ENCODE measurements at places on chromosomes 12 and 14.

DNA sequence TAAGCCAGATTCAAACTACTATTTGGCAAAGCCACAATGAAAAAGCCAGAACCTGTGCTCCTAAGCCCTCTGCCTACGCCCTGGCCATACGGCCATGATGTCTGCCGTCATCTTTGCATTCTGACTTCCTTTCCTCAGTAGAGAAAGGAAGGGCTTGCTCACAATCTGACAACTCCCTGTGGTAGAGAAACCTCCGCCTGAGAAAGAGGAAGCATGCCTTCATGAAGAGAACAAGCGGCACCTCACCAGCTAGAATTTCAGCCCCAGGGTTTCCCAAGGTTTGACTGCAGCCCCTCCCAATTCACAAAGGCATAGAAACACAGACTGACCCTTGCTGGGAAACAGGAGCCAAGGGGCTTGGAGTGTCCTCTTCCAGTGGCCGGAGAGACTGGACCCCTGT, 25.7 kb downstream of the TEP1 start:
- DNase-seq = no peak

DNA sequence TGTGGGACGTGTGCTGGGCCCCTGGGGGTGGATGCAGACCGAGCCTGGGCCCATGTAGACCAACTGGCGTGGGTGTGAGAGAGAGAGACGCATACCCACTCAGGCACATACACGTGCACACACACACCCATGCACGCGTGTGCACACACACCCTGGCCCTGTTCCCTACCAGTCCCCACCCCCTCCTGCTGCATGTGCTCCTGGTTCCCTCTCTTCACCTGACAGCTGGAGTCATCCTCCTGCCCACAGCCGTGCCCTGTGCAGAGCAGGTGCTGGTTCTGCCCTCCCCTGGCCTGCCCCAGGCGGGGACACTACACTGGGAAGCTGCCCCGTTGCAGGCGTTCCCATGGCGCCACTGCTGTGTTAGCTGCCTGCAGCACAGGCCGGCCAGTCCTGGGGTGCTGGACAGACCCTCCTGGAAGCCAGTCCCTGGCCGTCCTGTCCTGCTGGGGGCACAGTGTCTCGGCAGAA, 18.5 kb downstream of the PACS2 start:
- DNase-seq = no peak

GRCh38 chr12:54052438-54053002, 1.1 kb upstream of the HOXC4 start:
- DNase-seq = peak; percentile 55

DNA sequence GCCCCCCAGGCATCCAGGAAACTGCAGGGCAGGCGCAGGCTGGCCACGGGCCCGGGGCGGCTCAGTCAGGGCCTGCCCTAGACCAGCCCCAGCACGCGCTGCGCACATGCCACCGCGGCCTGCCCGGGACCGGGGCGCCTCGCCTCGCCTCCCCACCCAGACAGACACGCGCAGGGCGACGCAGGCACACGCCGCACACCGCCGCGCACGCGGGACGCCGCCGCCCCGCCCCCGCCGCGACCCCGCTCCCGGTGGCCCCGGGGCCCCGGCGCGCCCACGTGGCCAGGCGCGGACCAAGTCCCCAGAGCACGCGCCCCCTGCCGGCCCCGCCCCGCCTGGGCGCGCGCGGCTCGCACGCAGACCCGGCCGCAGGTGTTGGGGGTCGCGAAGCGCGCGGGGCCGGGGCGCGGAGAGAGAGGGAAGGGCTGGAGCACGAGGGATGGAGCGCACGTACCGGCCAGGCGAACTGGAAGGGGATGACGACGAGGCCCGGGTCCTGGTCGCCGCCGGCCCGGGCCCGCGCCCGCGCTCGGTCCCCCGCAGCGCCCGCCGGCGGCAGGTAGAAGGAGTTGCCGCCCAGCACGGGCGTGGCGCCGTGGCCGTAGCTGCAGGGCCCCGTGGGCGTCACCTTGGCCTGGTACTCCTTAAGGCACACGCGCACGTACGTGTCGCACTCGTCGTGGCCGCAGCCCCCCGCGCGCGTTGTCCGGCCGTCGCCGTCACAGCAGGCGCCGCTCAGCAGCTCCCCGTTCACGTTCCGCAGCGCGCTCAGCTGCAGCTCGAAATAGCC, 1.1 kb downstream of the JAG2 start:
- DNase-seq = no peak

GRCh38 chr14:78005325-78005724, 164.8 kb upstream of the NRXN3 start:
- no peak for DNase-seq

- no peak for DNase-seq
Measured at GRCh38 chr14:56131865-56132833, 13.9 kb downstream of the PELI2 start.

- no peak for DNase-seq
Measured at GRCh38 chr12:21559855-21560569, 33.9 kb downstream of the SPX start.

DNA sequence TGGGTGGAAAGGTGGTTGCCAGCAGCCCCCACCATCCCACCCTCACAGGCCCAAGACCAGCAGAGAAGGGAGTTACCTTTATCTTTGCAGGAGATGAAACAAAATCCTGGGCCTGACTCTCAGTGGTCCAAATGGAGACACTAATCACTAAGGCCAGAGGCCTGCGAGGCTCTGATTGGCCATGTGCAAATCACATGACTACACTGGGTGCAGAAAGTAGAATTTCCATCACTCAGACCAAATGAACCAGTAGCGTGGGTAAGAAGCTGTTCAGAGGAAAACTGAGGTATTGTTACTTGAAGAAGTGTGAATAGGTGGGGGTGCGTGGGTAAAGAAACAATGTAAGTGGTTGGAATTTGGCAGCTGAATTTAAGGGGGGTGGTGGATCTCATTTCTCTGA, 20.2 kb upstream of the PPP1CC start:
- DNase-seq = no peak

- no peak for DNase-seq
Measured at GRCh38 chr12:46493150-46493833, 120.7 kb upstream of the SLC38A2 start.

GRCh38 chr14:54675236-54676128, 108.6 kb downstream of the SAMD4A start:
- DNase-seq = no peak

- peak; percentile 33 for DNase-seq
Measured at GRCh38 chr12:109779382-109779781, 53.8 kb downstream of the TRPV4 start.

DNA sequence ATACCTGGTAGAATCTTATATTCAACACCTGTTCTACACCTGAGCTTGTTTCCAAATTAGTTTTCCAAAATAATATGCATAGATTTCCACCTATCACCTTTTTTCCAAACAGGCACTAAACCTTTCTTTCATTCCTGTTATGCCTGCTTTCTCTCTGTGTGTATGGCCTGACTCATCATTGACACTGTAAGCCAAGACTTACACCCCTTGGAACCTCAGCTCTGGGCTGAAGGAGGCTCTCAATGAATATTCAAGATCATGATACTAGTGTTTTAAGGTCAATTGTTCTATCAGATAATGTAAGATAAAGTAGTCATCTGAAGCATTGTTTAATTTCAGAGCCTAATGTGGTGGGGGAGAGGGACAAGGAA, 1193.3 kb downstream of the FLRT2 start:
- no peak for DNase-seq

- no peak for DNase-seq
Measured at GRCh38 chr14:38727731-38728130, 375.3 kb downstream of the SEC23A start.

- no peak for DNase-seq
Measured at GRCh38 chr14:46574221-46574977, 77.2 kb downstream of the RPL10L start.

DNA sequence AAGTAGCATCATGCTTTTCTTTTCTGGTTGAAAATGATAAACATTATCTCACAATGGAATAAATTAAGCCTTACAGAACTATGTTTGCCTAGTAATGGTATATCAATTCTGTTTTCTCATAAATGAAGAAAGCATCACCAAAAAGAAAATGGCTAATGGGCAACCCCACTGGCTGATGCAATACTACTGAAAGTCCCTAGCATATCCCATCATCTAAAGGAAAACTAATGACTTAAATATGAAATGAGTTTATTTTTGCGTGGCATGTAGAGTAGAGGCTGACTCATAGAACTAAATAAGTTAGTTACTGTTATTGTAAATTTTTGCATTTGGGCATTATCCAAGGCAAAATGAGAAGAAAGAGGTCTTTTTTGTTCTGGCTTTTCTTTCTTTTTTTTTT, 1156.3 kb upstream of the SEL1L start:
- DNase-seq = no peak

GRCh38 chr12:94702696-94703095, 52.3 kb upstream of the TMCC3 start:
- no peak for DNase-seq

DNA sequence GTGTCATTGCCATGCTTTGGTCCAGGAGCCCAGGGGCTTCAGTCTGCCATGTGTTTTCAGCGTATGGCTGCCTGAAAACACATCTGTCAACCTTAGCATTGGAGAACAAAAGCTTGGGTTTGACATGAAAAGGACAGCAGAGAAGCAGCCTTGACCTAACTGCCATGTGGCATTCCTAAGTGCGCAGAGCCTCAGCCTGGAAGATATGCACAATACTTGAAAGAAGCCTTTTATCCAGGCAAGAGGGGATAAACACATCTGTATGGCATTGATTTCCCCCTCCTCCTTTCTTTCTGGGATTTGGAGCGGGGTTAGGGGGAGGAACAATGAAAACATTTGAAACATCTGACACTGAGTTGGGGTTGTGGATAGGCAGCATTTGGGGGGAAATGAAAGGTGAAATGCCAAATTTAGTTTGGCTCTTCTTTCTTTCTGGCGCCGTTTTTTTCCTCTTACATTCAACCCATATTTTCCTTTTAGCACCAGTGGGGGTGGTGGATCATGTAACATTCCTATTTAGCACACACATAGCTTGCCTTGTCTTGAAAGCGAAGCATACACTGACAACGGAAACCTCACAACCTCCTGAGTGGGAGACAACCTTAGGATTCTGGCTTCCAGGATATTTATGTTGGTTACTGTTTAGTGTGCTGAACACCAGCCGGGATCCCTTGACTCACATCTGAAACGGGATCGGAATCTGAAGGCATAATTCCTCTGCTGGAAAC, 177.0 kb downstream of the C12orf75 start:
- no peak for DNase-seq

- DNase-seq = no peak
Measured at GRCh38 chr14:74085047-74085637, 386 bp downstream of the LIN52 start.

DNA sequence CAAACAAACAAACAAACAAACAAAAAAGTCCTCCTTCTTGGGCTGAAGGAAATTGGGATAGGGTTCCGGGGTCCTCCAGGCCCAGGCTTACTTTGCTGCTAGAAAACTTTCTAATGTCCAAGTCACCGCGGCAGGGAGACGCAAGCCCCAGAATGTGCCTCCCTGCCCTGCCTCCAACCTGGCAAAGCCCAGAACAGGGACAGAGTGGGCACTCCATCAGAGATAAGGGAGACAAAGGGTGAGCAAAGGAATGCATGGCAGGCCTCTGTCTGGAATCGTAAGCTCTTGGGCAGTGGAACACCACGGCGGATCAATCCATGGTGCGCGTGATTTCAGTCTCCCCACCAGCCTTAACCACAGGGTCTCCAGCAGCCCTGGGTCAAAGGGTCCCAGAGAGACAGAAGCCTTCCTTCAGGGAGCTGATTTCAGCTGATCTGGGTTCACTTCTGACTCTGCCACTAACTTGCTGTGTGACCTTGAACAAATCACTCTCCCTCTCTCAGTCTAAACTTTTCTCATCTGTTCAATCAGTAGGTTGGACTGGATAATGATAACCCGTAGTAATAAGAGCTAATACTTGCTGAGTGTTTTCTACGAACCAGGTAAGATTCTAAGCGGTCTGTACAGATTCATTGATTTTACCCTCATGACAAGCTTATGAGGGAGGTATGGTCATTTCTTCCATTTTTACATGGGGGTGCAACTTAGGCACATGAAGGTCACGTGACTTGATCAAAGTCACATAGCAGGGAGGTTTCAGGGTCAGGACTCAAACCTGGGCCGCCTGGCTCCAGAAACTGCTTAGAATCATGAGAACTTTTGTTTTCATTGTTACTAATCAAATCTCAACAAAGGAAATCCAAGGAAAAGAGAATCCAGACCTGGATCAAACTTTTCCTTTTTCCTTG, 12.7 kb downstream of the RILPL1 start:
- no peak for DNase-seq

GRCh38 chr14:105666420-105666819, 140.0 kb downstream of the TMEM121 start:
- DNase-seq = peak; percentile 48

DNA sequence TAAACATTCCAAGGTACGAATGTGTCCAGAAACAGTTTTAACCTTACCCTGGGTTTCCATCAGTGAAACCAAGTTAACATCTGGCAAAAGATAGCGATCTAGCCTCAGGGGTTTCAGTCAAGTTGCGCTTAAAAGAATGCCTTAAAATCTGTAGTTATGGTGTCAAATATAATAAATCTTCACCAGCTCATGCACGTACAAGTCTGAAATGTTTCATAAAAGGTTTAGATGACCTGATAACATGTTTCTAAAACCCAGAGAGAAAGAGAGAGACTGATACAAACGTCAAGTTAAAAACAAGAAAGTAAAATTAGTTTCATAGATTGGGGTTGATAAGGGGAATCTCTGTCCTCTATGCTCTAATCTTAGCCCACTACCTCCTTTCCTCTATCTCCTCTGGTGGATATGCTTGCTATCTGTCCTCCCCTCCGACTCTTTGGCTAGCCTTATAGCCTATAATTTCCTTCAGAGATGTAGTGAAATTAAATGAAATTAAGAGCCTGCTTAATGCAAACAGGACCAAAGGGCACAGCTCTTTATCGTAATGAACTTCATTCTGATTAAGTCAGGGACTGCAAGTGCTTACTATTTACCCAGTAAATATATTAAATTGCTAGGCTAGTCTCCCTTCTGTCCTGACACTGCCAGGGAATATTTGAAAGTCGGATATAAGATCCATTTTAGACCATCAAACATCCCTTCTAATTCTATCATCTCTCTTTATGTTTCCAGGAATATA, 18.4 kb upstream of the FOS start:
- no peak for DNase-seq

- no peak for DNase-seq
Measured at GRCh38 chr12:65875640-65876071, 51.4 kb downstream of the HMGA2 start.

- DNase-seq = no peak
Measured at GRCh38 chr12:86389949-86390348, 133.8 kb upstream of the MGAT4C start.

GRCh38 chr12:62207248-62207647, 53.0 kb upstream of the USP15 start:
- DNase-seq = no peak

Measured in spleen (tissue), 13 donors.